DMS153 (cell line): ENCODE measurements at places on chromosomes 12 and 14.

- no peak for DNase-seq
Observed at GRCh38 chr12:58106195-58106594, 164.8 kb downstream of the ATP23 start.

DNA sequence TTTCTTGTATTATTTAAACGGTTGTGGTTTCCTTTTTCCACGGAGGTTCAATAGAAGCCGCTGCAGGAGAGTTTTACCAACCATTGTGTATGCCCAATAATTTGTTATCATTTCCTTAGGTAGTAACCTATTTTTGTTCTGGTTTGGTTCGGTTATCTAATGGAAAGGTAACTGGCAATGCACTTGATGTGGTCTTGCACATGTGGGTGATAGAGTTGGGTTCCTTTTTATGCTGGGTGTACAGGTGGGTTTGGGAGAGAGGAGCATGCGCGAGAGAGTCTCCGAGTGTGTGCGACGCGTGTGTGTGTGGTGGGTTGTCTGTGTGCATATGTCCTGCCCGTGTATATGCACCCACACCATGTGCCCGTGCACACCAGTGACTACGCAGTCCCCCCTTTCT lies 102.7 kb upstream of the FKBP4 start:
- no peak for DNase-seq

- peak; percentile 6 for DNase-seq
Observed at GRCh38 chr14:52551696-52552062, 626 bp downstream of the TXNDC16 start.

GRCh38 chr12:72323881-72324280 lies 51.7 kb downstream of the TRHDE start:
- no peak for DNase-seq

DNA sequence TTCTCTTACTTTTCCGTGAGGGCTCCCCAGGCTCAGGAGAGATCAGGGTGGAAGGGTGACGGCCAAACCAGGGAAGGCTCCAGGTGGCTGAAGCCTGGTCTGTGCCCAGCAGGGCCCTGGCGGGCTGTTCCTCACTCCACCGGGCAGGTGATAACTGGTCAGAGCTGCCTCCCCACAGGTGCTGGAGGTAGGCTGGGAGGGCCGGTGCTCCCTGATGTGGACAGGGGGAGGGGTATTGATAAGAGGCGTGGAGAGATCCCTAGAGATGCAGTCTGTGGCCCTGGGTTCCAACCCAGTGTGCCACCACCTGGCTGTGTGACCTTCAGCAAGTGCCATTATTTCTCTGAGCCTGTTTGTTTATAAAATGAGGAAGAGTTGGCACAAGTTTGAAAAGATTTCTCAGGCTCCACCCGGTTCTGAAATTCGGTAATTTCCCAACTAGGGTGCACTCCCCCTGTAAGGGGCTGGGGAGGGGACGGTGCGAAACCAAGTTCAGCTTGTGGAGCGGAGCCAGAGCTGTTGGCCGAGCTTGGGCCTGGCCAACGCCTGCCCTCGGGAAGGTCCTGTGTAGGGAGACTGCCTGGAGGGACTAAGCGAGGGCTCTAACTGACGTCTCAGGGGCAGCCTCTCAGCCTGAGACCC lies 1.0 kb upstream of the NR4A1 start:
- peak; percentile 7 for DNase-seq

GRCh38 chr12:34402228-34402898 lies 380.1 kb downstream of the ALG10 start:
- DNase-seq = no peak

- DNase-seq = no peak
Observed at GRCh38 chr14:52951681-52952554, 1.1 kb upstream of the FERMT2 start.

- peak; percentile 44 for DNase-seq
Observed at GRCh38 chr12:51341251-51342007, 5.0 kb downstream of the CELA1 start.

DNA sequence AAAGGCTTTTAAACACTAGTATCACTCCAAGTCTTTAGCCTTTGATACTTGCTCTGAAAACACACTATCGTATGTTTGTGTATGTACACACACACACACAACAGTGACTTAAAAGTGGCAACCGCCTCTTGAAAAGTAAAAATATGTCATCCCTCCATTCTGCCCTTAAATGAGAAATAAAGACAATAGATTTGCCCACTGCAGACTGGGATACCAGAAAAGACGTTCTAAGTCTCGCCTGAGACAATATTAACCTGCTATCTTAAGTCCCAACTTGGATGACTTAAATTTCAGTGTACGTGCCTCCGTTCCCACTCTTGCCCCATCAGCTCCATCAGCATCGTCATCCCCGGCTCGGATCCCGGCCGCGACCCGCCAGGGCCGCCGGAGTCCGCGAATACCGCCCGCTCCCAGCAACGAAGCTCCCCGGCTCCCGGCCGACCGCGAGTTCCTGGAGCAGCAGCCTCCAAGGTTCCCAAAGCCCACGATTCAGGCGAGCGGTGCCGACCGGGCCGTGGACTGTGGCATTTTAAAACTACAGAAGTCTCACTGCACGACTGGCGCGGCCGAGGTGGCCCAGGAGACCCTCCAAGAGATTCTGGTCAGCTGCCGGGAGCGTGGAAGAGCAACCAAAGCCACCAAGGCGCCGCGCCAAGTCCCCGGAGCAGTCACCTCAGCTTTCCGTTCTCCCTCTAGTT lies 2.8 kb upstream of the ARID2 start:
- DNase-seq = no peak

DNA sequence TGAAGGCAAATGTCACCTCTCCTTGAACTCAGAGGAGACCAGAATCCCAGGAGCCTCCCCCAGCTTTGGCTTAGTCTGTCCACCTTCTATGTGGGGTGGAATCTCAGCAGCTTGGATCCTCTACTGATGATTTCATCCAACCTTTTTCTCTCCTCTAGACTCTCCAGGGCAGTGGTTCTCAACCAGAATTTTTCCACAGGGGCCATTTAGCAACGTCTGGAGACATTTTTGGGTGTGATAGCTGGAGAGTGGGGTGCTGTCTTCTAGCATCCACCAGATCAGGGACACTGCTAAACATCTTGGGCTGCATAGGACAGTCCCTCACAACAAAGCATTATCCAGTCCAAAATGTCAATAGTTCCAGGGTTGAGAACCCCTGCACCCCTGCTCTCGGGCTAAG lies 4.4 kb upstream of the DDX23 start:
- no peak for DNase-seq
